Chondrocyte (in vitro differentiated cells): ENCODE measurements at places on chromosomes 6 and 20.

DNA sequence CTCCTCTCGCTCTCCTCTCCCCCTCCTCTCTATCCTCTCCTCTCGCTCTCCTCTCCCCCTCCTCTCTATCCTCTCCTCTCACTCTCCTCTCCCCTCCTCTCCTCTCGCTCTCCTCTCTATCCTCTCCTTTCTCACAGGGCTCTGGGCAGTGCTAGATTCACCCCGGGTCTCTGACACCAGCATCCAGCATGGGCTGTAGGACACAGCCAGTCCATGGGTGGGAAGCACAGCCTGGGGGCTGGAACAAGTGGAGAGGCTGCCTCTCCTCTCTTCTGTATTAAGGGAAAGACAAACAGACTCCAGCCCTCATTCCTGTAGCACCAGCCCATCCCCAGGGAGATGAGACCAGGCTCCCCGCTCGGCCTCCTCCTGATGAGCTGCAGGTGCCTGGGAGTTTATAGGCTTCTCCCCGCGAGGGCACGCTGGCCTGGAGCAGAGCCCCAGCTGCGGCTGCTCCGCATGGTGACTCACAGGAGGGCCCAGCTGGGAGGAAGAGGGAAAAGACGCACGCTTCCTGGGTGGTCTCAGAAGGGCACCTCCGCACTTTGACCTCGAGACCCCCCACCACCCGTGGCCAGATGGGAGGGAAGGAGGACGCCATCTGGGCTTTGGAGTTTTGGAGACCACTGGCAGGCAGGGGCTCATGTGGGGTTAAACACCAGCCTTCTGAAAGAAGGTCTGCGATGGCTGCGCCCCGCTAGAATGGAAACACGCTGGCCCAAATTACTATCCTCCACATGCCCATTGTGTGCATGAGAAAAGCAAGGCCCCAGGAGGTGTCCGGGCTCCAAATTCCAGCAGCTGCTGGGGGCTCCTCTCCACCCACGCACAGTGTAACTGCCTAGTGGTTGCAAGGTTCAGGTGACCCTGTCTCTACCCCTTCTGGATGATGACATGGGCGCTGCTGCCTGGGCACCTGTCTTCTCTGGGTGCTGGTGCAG is 68.0 kb downstream of the BMP7 start:
- H3K36me3 ChIP-seq: no peaks in the 10 kb centered on the region
- H3K4me1 ChIP-seq: no peaks in the 10 kb centered on the region
- no peak for DNase-seq
- no peak overlapping the region for H3K27ac ChIP-seq

- no peak overlapping the region for H3K27ac ChIP-seq
- H3K36me3 ChIP-seq: no peaks in the 10 kb centered on the region
- no peak for DNase-seq
- no peaks in the 10 kb centered on the region for H3K27me3 ChIP-seq
- no peak overlapping the region for H3K4me3 ChIP-seq
These were observed 328.8 kb upstream of the MANEA start for GRCh38 chr6:95248499-95248898.

- DNase-seq: no peak
- no peak overlapping the region for H3K4me3 ChIP-seq
- H3K27ac ChIP-seq: no peak overlapping the region
- H3K36me3 ChIP-seq: no peaks in the 10 kb centered on the region
These were observed 223.1 kb downstream of the NRN1 start for GRCh38 chr6:5783584-5784089.

DNA sequence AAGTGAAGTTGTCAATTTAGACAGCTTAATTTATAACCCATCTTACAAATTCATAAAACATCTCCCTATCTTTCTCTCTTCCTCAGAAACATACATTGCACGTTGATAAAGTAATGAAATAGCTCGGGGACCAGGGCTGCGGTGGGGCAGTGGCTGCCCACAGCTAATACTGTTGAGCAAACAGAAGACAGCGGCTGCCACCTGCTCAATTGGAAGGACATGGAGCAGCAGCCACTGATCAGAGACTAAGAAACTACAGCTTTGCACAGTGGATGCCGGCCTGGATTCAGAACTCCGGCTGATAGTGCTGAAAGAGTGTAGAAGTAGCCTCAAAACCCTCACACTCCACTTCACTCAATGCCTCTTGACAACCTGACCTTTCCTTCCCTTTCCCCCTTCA is 157.9 kb upstream of the PDE10A start:
- no peak overlapping the region for H3K27ac ChIP-seq
- DNase-seq: no peak
- no peaks in the 10 kb centered on the region for H3K36me3 ChIP-seq
- H3K27me3 ChIP-seq: peaks cover 17% of the 10 kb centered on the region
- H3K4me1 ChIP-seq: no peaks in the 10 kb centered on the region

DNA sequence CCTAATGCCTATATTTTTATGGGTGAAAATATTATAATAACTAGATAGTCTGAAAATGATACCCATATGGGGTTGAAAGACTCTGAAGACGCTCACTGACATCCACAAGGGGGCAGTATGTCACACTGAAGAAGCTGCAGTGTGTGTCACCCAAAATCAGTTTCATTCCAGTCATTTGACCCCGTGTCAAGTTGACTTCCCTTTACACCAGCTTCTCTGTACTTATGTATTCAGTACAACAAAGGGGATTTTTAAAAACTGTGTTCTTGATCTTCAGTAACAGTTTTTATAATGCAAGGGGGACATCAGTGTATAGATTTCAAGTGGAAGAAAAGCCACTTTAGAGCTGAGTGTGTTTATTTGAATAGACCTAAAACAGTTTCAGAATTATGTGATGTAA is 19.3 kb downstream of the FAXC start:
- peak overlapping the region; percentile 25 for H3K27ac ChIP-seq
- no peak overlapping the region for H3K4me3 ChIP-seq
- H3K36me3 ChIP-seq: no peaks in the 10 kb centered on the region
- peaks cover 3% of the 10 kb centered on the region for H3K4me1 ChIP-seq

GRCh38 chr6:140572129-140572528 is 1197.7 kb upstream of the CITED2 start:
- no peaks in the 10 kb centered on the region for H3K27me3 ChIP-seq
- DNase-seq: no peak
- H3K4me1 ChIP-seq: peaks cover 39% of the 10 kb centered on the region
- H3K27ac ChIP-seq: peak overlapping the region; percentile 94
- H3K4me3 ChIP-seq: no peak overlapping the region

DNA sequence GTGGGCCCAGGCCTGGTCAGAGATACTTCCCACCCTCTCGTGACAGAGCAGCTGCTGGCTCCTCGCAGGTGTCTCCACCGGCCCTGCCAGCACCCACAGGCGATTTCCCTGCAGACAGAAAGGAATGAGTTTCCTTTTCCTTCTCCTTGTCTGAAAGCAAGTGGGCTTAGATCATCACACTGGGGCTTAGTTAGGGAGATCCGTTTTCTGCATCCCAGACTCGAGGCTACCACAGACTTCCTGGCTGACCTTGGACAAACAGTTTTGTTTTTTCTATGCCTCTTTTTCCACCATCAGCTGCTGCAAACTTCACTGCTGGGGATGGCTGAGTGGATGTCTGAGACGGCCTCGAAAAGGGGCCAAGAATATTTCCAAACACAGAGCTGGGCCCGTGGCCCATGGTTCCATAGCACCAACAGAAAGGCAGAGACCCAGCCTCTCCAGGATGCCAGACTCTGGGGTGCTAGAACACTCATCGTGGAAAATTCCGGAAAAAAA is 86.5 kb downstream of the BANF2 start:
- peaks cover 61% of the 10 kb centered on the region for H3K4me1 ChIP-seq
- H3K27me3 ChIP-seq: no peaks in the 10 kb centered on the region
- DNase-seq: no peak
- H3K27ac ChIP-seq: peak overlapping the region; percentile 94
- no peaks in the 10 kb centered on the region for H3K36me3 ChIP-seq

- H3K4me1 ChIP-seq: no peaks in the 10 kb centered on the region
- no peaks in the 10 kb centered on the region for H3K36me3 ChIP-seq
- H3K4me3 ChIP-seq: no peak overlapping the region
- peaks cover 7% of the 10 kb centered on the region for H3K27me3 ChIP-seq
These were observed 261.1 kb upstream of the RGS17 start for GRCh38 chr6:153392156-153392555.
